Osteoblast (primary cell): ENCODE measurements at places on chromosomes 3 and 15. TPM values are rescaled to one million over a fixed set of nuclear protein-coding genes. Genes with fewer than 3 reads are reported as not detected.

The GOLGA6A gene
- under 0.01 TPM in 1 of 2 replicates, not detected in the other for total RNA-seq

The REC114 gene
- total RNA-seq = not detected in 2 replicates

The EFCC1 gene
- total RNA-seq = not detected in 2 replicates

The SLC2A2 gene
- total RNA-seq = not detected in 2 replicates

The FILIP1L gene
- 5.8 and 5.9 TPM in 2 replicates for total RNA-seq
